CD4-positive, alpha-beta T cell (primary cell): ENCODE measurements at places on chromosomes 2 and 18.

DNA sequence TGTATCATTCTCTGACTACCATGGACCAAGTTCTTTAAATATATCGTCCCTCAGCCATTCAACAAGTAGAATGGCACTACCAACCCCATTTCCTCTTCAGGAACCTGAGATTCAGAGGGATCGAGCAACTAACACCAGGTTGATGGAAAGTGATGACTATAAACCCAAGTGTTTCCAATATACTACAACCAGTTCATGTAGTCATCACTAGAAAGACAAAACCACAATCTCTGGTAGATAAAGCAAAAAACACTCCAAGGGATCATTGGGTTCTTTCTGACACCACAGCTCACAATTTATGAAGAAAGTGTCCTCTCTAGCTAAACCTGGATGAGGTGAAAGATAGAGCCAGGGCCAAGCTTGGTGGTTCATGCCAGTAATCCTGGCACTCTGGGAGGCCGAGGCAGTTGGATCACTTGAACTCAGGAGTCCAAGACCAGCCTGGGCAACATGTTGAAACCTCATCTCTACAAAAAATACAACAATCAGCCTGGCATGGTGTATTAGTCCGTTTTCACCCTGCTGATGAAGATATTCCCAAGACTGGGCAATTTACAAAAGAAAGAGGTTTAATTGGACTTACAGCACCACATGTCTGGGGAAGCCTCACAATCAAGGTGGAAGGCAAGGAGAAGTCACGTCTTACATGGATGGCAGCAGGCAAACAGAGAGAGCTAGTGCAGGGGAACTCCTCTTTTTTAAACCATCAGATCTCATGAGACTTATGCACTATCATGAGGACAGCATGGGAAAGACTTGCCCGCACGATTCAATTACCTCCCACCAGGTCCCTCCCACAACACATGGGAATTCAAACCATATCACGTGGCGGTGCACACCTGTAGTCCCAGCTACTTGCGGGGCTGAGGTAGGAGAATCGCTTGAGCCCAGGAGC is 2.2 kb downstream of the CD226 start:
- no peaks in the 10 kb centered on the region for H3K27me3 ChIP-seq
- H3K4me3 ChIP-seq = peak overlapping the region; percentile 57
- peaks cover 28% of the 10 kb centered on the region for H3K36me3 ChIP-seq
- no peak for DNase-seq
- H3K4me1 ChIP-seq = peaks cover 71% of the 10 kb centered on the region

DNA sequence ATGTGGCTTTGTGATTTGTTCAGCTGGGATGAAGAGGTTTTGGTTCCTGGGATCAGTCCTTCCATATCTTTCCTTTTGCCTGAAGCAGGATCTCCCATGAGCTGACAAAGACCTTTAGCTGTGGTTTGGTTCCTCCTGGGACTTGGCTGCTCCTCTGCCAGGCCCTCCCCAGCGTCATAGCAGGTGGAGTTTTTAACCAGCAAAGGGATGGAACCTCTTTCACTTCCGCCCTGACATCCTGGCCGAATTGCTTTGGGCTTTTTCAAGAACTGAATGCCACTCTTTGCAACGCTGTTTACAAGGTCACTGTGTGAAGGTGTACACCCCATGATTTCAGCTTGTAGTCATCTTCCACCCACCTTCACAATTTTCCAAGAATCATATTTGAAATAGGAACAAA is 390 bp downstream of the PCARE start:
- DNase-seq = no peak
- no peaks in the 10 kb centered on the region for H3K27me3 ChIP-seq
- no peak overlapping the region for H3K4me3 ChIP-seq
- H3K27ac ChIP-seq = no peak overlapping the region
- no peaks in the 10 kb centered on the region for H3K4me1 ChIP-seq
- H3K36me3 ChIP-seq = no peaks in the 10 kb centered on the region

GRCh38 chr2:64679673-64680425 is 26.1 kb upstream of the SERTAD2 start:
- no peaks in the 10 kb centered on the region for H3K36me3 ChIP-seq
- no peaks in the 10 kb centered on the region for H3K27me3 ChIP-seq
- peaks cover 9% of the 10 kb centered on the region for H3K4me1 ChIP-seq
- H3K4me3 ChIP-seq = no peak overlapping the region

GRCh38 chr2:37013315-37013641 is 46.9 kb upstream of the STRN start:
- no peaks in the 10 kb centered on the region for H3K27me3 ChIP-seq
- H3K36me3 ChIP-seq = peaks cover 59% of the 10 kb centered on the region
- DNase-seq = no peak
- H3K4me1 ChIP-seq = no peaks in the 10 kb centered on the region

DNA sequence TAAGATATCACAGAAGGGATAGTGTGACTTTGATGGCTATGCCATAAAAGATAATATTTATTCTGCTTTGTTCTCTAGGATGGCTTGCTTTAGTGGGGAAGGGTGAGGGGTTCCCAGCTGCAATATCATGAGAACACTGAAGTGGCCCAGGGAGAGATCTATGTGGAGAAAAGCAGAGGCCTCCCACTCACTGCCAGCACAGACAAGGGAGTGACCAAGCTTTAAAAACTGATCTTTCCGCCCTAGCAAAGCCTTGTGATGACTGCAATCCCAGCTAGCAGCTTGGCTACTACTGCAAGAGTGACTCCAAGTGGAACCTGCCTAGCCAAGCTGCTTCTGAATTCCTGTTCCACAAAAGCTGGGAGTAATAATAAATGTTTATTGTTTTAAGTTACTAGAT is 7.8 kb upstream of the DDX1 start:
- H3K27ac ChIP-seq = no peak overlapping the region
- no peaks in the 10 kb centered on the region for H3K27me3 ChIP-seq
- no peaks in the 10 kb centered on the region for H3K36me3 ChIP-seq
- DNase-seq = no peak

- no peak overlapping the region for H3K4me3 ChIP-seq
- H3K4me1 ChIP-seq = peaks cover 6% of the 10 kb centered on the region
- no peak overlapping the region for H3K27ac ChIP-seq
These were observed 16.4 kb downstream of the RMC1 start for GRCh38 chr18:23519734-23520133.

- peaks cover 4% of the 10 kb centered on the region for H3K27me3 ChIP-seq
- H3K4me1 ChIP-seq = peaks cover 17% of the 10 kb centered on the region
- no peak overlapping the region for H3K27ac ChIP-seq
These were observed 5.1 kb upstream of the GAL3ST2 start for GRCh38 chr2:241771286-241772062.

- H3K4me1 ChIP-seq = no peaks in the 10 kb centered on the region
- H3K27me3 ChIP-seq = no peaks in the 10 kb centered on the region
- no peaks in the 10 kb centered on the region for H3K36me3 ChIP-seq
- H3K4me3 ChIP-seq = no peak overlapping the region
These were observed 202.3 kb downstream of the KCNH7 start for GRCh38 chr2:162636206-162636728.

DNA sequence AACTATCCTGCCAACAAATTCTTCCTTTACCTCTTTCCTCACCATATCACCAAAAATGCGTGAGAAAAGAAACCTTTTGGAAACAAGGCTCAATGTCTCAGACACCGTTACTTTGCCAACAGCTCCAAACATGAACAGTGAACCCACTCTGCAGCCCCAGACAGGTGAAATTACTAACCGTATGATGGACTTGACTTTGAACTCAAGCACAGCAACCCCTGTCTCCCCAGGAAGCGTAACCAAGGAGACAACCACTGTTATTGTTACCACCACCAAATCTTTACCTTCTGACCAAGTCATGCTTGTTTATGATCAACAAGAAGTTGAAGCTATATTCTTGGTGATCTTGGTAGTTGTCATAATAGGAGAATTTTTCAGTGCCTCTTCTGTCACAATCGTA is 28.4 kb downstream of the MFSD6 start:
- no peaks in the 10 kb centered on the region for H3K27me3 ChIP-seq
- DNase-seq = no peak
- peaks cover 34% of the 10 kb centered on the region for H3K4me1 ChIP-seq
- H3K36me3 ChIP-seq = peaks cover 30% of the 10 kb centered on the region
- H3K27ac ChIP-seq = no peak overlapping the region

- H3K27ac ChIP-seq = no peak overlapping the region
- no peaks in the 10 kb centered on the region for H3K4me1 ChIP-seq
- no peak overlapping the region for H3K4me3 ChIP-seq
- no peaks in the 10 kb centered on the region for H3K36me3 ChIP-seq
These were observed 152.0 kb downstream of the SRBD1 start for GRCh38 chr2:45458909-45459563.

- H3K36me3 ChIP-seq = no peaks in the 10 kb centered on the region
- no peak overlapping the region for H3K4me3 ChIP-seq
- no peak for DNase-seq
- no peak overlapping the region for H3K27ac ChIP-seq
- H3K4me1 ChIP-seq = no peaks in the 10 kb centered on the region
These were observed 110.6 kb downstream of the TMEM18 start for GRCh38 chr2:566379-567313.

- H3K4me3 ChIP-seq = no peak overlapping the region
- no peaks in the 10 kb centered on the region for H3K27me3 ChIP-seq
- no peak for DNase-seq
- H3K27ac ChIP-seq = no peak overlapping the region
These were observed 45.8 kb upstream of the RBM44 start for GRCh38 chr2:237752761-237753165.

GRCh38 chr2:161306919-161307318 is 1.3 kb upstream of the PSMD14 start:
- H3K4me1 ChIP-seq = peaks cover 5% of the 10 kb centered on the region
- H3K27ac ChIP-seq = no peak overlapping the region

GRCh38 chr2:207409517-207409916 is 120.2 kb upstream of the CREB1 start:
- no peak overlapping the region for H3K27ac ChIP-seq
- H3K4me1 ChIP-seq = no peaks in the 10 kb centered on the region
- no peaks in the 10 kb centered on the region for H3K27me3 ChIP-seq
